ENCODE measurements at places on chromosomes 13 and 19.

GRCh38 chr13:25286308-25286968 is 850 bp downstream of the MTMR6 start:
- DNase-seq: no peak

- DNase-seq: no peak
Observed at GRCh38 chr19:43625918-43626579, 6.6 kb upstream of the ZNF428 start.

GRCh38 chr13:97492684-97493371 is 58.9 kb downstream of the RAP2A start:
- DNase-seq: no peak

GRCh38 chr19:4991538-4991937 is 22.6 kb downstream of the KDM4B start:
- DNase-seq: no peak

DNA sequence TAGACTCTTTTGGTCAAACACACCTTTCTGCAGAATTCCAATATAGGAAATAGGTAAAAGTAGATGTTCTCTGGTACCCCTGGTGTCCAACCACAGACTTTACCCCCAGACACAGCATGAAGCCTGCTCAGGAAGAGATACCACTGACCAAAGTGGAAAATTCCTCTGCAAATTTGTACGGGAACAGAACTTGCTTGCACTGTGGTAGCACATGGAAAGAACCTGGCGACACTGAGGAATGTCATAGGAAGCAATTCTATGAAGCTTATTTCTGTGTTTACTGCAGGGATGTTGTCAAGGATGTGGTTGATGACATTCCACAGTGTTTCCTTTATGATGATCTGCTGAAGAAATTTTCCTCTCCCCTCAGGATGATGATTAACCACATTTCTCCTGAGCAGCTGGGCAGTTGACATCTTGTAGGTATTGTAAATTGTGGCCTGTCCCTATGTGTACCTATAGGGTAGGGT is 48.9 kb upstream of the TNFSF11 start:
- DNase-seq: no peak

DNA sequence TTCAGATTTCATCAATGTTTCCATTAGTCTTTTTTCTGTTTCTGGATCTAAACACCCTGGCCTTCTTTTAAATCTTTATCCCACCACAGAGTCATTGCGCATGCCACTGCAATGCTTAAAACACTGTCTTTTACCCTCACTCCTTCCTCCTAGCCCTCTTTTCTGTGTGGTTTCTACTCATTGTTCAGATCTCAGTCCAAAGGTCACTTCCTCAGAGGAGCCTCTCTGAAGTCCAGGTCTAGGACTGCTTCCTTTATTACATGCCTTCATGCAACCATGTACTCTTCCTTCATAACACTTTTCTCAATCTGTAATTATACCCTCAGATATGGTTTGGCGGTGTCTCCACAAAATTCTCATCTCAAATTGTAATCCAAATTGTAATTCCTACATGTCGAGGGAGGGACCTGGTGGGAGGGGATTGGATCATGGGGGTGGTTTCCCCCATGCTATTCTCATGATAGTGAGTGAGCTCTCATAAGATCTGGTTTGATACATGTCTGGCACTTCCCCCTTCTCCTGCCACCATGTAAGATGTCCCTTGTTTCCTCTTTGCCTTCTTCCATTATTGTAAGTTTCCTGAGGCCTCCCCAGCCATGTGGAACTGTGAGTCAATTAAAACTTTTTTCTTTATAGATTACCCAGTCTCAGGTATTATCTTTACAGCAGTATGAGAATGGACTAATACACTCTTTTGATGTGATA is 808.9 kb downstream of the DIAPH3 start:
- no peak for DNase-seq

GRCh38 chr19:49858088-49858985 is 7.4 kb downstream of the PTOV1 start:
- DNase-seq: no peak

Measured in esophagus squamous epithelium (tissue), 5 donors.